ENCODE measurements at places on chromosomes 3 and 15.

DNA sequence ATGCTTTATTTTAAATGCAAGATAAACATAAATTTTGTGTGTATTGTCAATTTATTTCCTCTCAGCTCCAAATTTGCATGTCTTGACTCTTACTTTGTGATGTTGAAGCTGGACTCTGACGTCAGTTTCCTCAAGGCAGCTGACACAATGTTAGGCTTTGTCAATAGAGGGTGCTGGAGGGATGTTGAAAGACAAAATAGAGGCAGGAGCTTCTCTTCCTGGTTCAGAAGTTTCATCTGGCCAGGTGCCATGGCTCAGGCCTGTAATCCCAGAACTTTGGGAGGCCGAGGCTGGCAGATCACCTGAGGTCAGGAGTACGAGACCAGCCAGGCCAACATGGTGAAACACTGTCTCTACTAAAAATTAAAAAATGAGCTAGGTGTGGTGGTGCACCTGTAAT is 408.6 kb downstream of the GBE1 start:
- DNase-seq, result no peak

DNA sequence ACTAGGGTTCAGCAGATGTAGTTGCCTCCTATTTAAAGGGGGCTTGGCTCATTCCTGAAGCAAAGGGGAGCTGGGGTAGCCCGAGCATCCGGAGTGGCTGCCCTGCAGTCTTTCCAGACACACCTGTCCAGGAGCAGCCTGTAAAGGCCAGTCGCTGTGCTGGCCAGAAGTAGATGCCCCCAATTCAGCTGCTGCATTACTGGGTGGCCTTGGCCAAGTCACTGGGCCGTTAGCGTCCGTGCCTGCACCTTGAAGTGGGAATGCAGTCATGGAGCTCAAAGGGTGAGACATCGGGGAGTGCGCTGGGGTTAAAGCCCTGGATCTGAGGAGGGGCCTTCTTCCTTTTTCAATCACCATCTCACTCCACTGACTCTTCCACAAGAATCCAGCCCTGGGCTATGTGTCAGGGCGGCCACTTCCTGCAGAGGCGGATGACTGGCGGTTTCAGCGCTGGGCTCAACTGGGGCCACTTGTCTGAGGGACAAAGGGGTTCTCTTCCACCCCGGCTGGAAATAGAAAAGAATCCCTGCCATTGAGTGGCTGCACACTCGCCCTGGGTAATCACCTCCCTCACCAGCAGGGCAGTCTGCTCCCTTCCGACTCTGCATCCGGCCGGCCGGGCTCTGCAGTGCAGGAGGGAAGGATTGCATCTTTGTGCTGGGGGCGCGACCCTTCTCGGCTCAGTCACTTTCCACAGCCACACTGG is 11.8 kb downstream of the ALDH1A3 start:
- no peak for DNase-seq

GRCh38 chr3:3170998-3171397 is 8.5 kb downstream of the CRBN start:
- DNase-seq, result no peak

DNA sequence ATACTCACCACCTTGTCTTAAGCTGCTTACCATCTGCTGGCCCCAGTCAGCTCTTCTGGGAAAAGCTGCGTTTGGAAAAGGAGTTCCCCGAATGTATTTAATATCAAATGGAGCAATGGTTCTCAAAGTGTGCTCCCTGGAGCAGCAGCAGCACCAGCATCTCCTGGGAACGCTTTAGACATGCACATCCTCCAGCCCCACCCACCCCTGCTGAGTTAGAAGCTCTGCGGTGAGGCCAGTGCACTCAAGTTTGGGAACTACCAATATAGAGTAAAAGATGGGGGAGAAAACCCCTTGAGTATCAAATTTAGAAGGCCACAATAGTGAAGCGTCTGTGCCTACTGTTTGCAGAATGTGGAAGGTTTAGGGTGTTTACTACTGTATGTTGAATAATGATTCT is 124.0 kb upstream of the TOPAZ1 start:
- no peak for DNase-seq

DNA sequence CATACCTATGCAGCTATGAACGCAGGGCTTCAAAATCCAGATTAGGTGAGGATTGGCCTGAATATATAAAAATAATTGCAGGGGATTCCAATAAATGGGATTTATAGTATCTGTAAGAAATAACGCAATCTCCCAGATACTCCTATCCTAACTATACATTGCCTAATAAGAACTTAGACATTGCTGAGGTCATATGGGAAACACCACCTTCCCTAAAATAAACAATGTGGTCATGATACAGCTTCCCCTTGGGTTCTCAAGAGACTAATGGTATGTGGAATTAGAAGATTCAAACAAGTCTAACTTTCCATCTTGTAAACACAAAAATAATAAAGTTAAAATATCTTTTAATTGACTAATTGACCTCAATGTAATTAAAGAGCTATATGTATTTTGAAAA is 28.2 kb downstream of the UBE3A start:
- DNase-seq, result no peak

DNA sequence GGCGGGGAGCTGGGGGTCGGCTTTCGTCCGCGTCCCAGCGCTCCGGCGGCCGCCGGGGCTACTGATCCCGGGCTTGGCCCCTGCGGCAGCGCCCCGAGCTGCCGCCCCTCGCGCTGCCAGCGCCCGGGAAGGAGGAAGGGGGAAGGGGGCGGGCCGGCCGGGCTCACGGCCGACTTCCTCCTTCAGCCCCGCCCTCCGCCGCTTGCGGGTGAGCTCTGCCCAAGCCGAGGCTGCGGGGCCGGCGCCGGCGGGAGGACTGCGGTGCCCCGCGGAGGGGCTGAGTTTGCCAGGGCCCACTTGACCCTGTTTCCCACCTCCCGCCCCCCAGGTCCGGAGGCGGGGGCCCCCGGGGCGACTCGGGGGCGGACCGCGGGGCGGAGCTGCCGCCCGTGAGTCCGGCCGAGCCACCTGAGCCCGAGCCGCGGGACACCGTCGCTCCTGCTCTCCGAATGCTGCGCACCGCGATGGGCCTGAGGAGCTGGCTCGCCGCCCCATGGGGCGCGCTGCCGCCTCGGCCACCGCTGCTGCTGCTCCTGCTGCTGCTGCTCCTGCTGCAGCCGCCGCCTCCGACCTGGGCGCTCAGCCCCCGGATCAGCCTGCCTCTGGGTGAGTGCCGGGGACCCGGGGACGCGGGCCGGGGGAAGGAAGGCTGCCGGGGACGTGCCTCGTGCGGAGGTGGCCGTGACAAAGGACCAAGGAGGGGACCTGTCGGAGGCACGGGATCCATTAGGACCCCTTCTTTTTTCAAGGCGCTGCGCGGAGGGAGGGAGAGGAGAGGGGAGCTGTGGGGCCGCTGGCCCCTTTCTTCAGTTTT is at the start of gene SEMA4B:
Gene SEMA4B (plus strand): TSS at position 201 of the 814 bp plus-strand sequence. CDS start 249 bp downstream, at position 450.
- peak; percentile 43 for DNase-seq

Data from activated CD4-positive, alpha-beta T cell treated with anti-CD3 and anti-CD28 coated beads for 1 hour (primary cell).